ENCODE measurements at places on chromosomes 7 and 10. TPM values are rescaled to one million over a fixed set of nuclear protein-coding genes. Genes with fewer than 3 reads are reported as not detected.

- DNase-seq, result no peak
Observed at GRCh38 chr10:70840836-70841235, 25.1 kb downstream of the SGPL1 start.

DNA sequence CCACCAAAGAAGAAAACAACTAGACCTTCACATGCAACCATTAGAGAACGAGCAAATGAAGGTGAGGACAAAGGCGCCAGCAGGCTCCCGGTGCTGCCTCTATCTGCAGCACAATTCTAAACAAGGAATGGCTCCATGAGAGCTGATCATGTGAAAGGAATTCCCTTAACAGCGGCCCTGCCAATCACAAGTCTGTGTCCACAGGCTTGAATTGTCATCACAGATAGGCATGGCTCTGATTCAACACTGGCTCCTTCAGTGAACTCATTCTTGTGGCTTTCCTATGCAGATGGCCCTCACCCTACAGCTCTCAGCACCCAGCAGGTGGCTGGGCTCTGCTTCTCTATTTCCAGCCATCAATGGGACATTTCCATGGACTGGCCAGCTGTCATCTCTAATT lies 36.2 kb downstream of the LAMB1 start:
- DNase-seq, result no peak

DNA sequence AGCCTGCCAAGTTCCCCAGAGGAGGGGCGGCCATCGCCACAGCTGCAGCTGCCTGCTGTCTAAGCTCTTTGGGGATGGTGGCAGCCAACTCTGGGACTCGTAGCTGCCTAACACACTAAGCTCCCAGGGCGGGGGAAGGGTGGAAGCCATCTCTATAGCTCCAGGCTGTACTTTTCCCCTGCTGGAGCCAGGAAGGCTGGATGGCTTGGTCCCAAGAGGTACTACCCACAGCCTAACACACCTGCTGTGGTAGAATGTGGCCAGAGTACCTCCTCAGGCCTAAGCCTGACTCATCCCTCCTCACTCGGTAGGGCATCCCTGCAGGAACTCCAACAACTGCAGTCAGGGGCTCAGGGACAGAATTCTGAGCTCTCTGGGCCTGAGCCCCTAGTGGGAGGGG lies 151.7 kb upstream of the TAC1 start:
- no peak for DNase-seq

- DNase-seq, result no peak
Observed at GRCh38 chr10:103837370-103838069, 17.9 kb downstream of the SH3PXD2A start.

GRCh38 chr10:35412003-35412723 lies 75.9 kb downstream of the CCNY start:
- DNase-seq, result no peak

DNA sequence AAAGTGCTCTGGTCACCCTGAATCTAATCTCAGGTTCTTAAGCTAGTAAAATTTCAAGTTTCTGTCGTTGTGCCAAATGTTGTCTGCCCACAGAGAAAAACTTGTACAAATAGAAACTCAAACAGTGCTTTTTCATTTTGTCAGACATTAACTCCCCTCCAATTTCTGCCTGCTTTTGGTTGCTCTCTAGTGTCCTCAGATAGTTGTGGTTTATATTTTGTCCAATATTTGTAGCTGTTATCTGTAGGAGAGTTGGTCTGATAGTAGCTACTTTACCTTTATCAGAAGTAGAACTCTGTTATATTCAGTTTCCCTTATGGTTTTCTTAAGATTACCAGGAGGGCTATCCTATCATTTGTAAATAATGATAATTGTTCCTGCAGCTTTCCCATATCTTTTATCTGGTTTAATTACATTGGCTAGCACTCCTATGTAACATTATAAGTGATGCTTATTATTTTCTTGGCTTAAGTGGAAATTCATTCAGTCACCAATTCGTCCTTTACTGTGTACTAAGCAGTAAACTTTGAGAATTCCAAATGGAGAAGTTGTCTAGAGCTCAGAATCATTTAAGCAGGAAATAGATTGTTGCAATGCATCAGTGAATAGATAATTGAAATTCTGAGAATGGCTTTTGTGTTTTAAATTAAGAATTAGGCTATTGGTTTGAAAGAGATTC lies 91.0 kb downstream of the ANKIB1 start:
- no peak for DNase-seq

DNA sequence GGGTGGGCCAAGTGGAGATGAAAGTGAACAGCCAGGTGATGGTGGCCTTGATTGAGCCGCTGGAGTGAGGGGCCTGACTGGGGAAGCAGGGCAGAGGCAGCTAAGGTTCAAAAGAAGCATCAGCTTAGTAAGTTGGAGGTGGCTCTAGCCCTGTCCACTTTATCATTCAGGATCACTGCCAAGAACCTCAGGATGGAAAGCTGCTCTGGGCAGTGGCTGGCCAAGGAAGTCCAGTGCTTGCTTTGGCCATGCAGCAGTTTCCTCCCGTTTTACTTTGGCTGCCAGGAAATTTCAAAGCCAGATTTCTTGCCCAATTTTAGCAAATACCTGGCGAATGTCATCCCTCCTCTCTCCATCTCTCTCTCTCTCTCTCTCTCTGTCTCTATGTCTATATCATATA lies 384.9 kb downstream of the PLXNA4 start:
- DNase-seq, result no peak

DNA sequence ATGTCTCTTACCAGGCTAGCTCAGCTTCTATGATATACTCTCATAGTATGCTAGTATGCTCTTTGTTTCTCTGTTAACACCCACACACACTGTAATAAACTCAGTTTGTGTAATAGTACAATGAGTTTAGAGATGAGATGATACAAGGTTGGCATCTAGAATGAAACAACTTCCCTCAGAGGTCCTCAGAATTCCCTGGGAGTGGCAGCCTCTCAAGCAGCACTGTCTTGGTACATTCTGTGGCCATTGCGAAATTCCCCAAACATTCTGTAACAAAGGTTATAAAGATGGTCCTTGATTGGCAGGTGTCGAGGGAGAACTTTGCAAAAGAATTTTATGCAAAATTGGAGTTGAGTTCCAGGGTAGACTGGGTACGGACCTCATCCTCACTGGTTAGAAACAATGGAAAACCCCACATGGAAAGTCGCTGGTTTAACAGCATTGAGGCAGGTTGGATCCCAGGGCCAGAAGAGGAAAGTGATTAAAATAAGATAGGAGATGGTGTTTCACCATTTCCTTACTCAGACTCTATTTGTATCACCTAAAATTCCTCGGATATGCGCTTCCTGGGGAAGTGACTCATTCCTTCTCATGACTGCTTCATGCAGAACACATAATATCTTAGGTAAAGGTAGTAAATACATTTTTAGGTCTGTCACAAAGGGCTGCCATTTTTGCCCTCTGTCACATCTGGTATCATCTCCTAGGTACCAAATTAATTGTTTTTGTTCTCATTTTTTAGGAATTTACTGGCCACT lies 657.8 kb downstream of the SORCS1 start:
- DNase-seq, result no peak

DNA sequence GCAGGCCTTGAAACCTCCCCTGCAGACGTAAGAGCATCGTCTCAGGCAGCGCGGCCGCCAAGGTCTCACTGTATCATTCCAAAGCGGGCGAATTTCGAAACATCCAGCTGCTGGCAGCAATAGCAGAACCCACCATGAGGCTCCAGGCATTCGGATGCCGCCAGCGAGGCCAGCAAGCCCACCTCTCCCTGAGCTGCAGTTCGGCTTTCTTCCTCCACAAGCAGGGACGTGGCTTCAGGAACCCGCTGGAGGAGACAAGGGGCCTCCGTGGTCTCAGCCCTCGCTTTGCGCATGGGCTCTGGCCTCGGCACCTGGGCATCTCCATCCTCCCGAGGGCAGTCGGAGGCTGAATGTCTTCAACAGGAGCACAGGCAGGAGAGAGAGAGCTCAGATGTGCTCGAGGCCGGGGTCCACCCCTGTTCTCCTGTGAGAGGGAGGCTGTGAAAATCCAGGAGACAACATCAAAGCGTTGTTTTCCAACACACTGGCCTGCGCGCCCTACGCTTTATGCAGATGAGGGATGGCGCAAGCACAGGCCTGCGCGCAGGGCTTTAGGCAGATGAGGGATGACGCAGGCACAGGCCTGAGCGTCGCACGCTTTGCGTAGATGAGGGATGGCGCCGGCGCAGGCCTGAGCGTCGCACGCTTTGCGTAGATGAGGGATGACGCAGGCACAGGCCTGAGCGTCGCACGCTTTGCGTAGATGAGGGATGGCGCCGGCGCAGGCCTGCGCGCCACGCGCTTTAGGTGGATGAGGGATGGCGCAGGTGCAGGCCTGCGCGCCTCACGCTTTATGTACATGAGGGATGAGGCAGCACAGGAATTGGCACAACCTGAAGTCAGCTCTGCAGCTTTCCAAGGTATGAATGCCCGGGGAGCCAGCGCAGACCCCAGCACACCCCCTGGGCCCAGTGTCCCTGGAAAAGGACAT lies 103.2 kb downstream of the WDR37 start:
- DNase-seq, result no peak

The LBX1 gene
- not detected for total RNA-seq

The DNAJC1 gene
- total RNA-seq, result 17.9 TPM

The NYAP1 gene
- total RNA-seq, result 6.7 TPM

The HOGA1 gene
- 1.6 TPM for total RNA-seq

The CYP51A1 gene
- 85.7 TPM for total RNA-seq

The ITIH5 gene
- not detected for total RNA-seq

The EEF1AKMT2 gene
- total RNA-seq, result 39.6 TPM
